ENCODE measurements at places on chromosomes 5 and 9.

DNA sequence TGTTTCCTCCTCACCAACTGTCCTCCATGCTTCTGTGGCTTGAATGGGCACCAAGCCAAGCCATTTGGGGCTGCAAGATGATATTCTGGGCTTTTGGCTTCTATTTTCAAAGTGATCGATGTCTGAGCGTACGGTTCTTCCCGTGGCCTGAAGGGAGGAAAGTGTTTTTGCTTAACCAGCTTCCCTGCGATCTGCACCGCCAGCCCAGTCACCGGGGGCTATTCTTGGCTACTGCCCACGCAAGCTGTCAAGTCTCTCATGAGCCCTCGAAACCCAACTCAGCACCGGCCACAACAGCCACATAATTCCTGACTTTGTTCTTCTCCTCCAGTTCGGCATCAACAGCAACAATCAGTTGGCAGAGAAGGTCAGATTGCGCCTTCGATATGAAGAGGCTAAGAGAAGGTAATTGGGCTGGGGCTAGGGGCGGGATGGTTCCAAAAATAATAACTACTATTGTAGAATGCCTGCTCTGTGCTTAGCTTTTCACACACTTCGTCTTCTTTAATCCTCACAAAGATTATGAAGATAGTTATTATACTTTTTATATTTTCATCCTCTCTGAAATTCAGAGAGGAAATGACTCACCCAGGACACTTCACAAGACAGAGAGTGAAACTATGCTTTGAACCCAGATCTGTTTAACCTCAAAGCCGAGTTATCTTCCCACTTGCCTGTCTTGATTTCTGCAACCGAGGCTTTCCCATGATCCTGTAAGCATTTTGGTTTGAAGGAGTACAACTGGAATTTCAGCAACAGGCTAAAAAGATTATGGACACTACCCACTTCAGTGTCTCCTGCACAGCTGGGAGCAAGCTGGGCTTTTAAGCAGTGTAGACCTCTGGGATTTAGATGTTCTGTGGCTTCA, 76.4 kb upstream of the RARS1 start:
- DNase-seq: no peak

DNA sequence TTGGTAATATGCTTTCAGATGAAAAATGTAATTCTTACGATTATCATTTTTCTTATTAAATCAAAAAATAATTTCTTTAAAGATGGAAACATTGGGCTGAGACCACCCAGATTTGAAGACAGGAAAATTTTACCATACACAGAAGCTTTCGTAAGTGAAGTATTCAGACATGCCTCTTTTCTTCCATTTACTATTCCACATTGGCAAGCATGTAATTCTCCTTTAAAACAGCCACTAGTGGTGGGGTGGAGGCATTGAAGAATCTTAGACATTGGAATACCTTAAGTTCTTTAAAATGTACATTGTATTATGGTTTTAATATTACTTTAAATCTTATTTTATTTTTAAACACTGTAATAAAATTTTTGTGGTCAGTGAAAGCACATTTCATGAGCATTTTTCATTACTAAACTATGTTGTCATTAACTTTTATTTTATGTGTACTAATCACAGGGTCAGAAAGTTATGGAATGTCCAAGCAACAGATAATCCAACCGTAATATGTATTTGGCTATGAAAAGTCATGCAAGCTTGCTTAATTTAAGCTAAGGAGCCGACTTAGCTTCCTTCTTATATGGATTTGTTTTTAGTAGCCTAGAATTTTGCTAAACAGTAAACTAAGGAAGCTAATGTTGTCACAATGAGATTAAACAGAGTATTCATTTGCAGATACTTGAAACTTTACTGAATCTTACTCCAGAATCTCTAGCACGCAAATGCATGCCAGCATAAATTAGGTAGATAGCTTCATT, 97.4 kb upstream of the ALDH1A1 start:
- no peak for DNase-seq

DNA sequence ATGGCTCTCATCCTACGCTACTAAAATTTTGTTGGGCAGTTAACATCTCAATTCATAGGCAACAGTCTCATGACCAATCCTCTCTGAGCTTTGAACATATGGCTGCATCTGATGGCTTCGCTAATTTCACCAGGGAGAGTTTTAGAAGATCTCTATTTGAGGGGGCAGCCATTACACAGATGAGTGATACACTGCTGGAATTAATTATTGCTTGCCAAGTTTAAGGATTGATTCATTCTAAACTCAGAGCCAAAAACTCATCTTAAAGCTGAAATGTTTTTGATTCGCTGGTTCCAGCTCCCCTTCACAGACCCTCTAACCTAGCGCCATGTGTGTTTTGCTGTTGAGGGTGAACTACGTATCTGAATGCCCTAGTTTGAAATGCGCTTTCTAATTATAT, 519.9 kb upstream of the WWC1 start:
- DNase-seq: no peak

- no peak for DNase-seq
Measured at GRCh38 chr5:147633173-147633572, 123.3 kb upstream of the DPYSL3 start.

DNA sequence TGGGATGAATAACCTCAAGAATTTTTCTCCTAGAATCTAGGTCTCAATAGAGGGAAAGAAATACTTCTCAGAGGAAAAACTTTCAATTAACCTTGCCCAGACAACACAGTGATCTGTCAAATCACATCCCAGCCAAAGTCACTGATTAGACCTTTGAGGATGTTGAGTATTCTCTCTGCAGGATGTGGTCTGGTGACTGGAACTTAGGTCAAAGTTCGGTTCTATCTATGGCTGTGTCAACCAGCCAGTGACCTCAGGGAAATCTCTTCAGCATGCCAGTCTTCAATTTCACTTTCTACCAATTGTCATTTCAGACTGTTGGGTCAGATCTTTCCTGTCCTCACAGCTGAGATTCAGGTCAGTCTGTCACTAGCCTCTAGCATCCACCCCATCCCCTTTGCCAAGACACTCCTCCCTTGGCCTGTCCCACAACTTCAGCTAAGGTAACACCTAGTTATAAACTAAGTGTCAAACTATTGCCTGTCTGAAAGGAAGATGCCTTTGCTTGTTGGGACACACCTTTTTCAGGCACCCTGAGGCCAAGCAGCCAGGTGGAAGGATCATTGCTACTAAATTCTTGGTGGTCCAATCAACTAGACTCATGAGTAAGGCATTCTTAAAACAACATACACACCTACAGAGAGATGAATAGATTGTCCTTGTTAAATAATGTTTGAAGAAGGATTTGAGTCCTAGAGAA, 156.3 kb upstream of the FST start:
- DNase-seq: no peak

DNA sequence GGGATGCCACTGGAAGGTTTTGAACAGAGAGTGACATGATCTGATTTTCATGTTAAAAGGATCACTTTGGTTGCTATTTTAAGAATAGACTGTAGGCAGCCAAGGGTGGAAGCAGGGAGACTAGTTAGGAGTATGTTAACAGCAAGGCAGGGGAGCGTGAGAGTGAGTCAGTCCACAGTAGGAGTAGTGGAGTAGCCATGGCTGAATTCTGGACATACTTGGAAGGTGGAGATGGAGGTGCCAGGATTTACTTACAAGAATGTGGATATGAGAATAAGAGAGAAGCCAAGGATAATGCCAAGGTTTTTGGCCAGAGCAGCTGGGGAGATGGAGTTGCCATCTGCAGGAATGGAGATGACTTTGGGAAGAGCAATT, 118.8 kb downstream of the GALNT10 start:
- no peak for DNase-seq

DNA sequence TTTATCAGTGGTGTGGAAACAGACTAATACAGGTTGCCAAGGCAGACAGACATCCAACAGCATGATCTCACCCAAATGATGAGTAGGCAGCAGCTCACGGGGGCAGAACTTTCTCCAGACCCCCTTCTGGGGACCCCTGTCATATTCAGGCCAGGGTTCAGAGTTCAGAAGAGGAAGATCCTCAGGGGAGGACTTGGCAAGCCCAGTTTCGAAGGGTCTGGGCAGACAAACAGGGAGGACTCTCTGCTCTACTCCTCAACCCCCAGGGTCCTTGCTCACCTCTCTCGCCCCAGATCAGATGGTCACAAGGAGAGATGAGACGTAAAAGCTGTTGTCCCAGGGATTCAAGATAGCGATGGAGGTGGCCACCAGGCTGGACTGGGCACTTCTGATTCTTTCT, 215.1 kb upstream of the MVB12B start:
- no peak for DNase-seq

DNA sequence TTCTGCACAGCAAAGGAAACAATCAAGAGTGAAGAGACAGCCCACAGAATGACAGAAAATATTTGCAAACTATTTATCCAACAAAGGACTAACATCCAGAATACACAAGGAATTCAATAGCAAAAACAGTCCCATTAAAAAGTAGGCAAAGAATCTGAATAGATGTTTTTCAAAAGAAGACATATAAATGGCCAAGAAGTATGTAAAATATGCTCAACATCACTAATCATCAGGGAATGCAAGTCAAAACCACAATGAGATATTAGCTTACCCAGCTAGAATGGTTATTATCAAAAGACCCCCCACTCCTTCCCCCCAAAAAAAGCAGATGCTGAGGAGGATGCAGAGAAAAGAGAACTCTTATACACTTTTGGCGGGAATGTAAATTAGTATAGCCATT, 13.4 kb upstream of the OR13C8 start:
- DNase-seq: no peak

DNA sequence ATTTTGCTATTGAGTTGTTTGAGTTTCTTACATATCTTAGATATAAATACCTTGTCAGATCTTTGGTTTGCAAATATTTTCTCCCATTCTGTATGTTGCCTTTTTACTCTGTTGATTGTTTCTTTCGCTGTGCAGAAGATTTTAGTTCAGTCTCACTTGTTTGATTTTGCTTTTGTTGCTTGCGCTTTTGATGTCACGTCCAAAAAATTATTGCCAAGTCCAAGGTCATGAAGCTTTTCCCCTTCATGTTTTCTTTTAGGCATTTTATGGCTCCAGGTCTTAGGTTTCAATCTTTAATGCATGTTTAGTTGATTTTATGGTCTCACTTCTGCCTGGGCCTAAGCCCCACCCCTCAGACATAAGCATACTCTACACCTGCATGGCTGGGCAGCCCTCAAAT, 131.5 kb upstream of the TNC start:
- no peak for DNase-seq

GRCh38 chr9:93134740-93135444, 841 bp upstream of the NINJ1 start:
- DNase-seq: no peak

- no peak for DNase-seq
Measured at GRCh38 chr5:91189480-91190313, 193.4 kb downstream of the ARRDC3 start.

- no peak for DNase-seq
Measured at GRCh38 chr9:129606161-129607026, 14.5 kb downstream of the C9orf50 start.

DNA sequence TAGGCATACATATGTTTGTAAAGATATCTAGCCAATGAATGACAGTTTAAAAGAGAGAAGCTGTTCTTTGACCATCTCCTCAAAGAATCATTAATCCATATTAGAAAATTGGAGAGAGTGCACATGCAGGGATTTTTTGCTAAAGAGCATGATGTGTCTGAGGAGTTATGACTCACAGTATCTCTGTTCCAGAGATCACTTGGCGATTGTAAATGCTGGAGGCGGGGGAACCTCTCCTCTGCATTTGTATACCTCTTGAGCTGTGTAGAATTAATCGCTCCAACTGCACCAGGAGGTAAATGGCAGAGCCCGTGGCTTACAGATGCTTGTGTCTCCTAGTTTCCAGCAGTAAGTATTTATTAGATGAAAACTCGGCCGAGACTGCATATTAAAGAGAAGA, 3.6 kb upstream of the SPATA31D1 start:
- no peak for DNase-seq

DNA sequence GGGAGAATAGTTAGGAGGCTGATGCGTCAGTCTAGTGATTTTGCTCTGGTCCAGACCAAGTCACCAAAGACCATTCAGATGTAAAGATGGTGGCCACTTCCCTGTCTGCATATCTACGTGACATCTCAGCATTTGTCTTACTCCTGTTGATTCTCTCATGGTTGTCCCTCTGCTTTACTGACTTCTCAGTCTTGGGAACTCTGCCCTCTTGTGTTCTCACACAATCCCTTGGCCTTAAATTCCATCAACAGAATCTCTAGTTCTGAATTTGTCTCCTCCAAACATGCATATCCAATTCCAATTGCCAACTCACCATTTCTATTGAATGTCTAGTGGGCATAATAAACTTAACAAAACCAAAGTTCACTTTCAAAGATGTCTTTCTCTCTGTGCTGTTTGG, 147.8 kb downstream of the SLC24A2 start:
- DNase-seq: no peak

Measured in stimulated activated CD8-positive, alpha-beta memory T cell treated with anti-CD3 and anti-CD28 coated beads, Interleukin-7, amount 100 ng/mL, for 1 hour (primary cell).